ENCODE measurements at places on chromosomes 4 and X.

DNA sequence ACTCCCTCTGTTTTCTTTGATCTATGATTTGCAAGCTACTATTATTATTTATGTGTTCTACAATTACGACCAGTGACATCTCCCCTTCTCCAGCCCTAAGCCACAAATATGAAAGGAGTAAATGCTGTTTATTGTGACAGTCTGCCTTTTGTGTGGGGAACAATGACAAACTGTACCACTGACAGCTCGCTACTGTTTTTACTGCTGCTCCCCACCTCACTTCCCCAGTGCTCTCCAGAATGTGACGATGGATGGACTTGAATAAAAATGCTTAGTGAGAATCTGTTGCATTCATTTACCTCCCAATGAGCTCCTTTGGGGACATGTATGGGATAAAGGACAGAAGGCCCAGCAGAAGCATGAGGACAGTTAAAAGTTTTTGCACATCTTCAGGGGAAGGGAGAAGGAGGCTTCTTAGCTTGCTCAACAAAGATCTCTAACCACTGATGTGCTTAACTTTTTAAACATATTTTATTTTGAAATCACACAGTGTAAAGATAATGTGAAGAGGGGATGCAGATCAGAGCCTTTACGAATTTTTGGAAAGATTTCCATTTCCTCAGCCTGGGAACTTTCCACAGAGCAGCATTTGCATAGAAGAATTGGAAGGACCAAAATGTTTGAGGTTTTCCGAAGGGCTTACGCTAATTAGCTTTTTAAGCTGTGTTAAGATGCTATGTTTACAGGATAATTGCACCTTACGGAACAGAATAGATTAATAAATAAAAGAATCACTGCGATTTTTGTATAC is 485.1 kb upstream of the TENM3 start:
- no peak for DNase-seq

GRCh38 chr4:76923619-76924357 is 25.8 kb upstream of the SEPTIN11 start:
- no peak for DNase-seq

DNA sequence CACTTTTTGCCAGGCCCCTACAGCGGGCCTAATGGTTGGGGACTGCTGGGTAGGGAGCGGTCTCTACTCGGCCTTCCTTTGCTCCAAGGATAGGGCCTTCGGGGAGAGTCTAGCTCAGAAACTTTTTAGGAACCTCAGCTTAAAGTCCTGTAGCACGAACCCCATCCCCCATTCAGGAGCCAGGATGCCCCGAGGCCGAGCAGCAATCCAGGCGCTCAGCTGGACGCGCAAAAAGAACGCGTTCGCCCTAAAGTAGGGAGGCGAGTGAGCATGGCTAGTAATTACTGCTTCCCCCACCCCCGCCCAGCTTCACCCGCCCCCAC is 9.7 kb downstream of the POU4F2 start:
- DNase-seq, result no peak

GRCh38 chrX:31099536-31100090 is 27.8 kb upstream of the FTHL17 start:
- no peak for DNase-seq

- DNase-seq, result no peak
Observed at GRCh38 chr4:15847746-15848145, 69.6 kb downstream of the CD38 start.

GRCh38 chr4:31365006-31365690 is 645.0 kb downstream of the PCDH7 start:
- no peak for DNase-seq

- DNase-seq, result no peak
Observed at GRCh38 chr4:129264008-129264657, 168.2 kb downstream of the C4orf33 start.

DNA sequence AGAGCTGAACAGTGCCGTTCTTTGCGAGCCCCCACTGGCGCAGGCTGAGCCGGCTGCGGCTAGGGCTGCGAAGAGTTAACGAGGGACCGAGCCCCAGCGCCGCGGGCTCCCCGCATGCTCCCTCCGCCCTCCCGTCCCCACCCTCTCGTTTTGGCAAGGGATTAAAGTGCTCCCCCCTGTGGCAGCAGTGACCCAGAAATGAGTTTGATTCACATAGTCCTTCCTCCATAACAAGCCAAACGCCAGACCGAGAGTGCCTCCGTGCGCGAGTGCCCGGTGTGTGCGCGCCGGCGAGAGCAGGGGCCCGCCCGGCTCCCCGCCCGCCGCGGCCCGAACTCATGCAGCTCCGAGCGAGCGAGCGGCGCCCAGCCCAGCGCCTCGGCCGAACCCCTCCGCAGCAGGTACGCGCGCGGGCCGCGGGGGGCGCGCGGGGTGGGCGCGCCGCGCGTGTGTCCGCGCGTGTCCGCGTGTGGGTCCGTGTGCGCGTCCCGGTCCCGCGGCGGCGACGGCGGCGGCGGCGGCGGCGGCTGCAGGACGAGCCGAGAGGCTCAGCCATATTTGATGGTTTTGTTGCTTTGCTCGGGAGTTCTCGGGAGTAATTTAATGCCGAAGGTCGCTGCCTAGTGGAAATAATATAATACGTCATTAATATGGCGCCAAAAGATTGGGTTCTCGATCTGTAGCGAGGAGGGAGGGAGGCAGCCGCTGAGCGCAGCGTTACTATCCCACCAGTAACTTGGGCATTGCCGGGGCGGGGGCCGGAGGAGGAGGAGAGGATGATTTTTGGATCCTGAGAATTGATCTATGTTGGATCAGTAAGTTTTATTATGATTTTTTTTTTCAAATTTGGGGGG is at the start of gene JADE1:
Gene JADE1 (plus strand): TSS at position 224 of the 854 bp plus-strand sequence. CDS start 22,059 bp downstream, outside the sequence.
- peak; percentile 95 for DNase-seq

DNA sequence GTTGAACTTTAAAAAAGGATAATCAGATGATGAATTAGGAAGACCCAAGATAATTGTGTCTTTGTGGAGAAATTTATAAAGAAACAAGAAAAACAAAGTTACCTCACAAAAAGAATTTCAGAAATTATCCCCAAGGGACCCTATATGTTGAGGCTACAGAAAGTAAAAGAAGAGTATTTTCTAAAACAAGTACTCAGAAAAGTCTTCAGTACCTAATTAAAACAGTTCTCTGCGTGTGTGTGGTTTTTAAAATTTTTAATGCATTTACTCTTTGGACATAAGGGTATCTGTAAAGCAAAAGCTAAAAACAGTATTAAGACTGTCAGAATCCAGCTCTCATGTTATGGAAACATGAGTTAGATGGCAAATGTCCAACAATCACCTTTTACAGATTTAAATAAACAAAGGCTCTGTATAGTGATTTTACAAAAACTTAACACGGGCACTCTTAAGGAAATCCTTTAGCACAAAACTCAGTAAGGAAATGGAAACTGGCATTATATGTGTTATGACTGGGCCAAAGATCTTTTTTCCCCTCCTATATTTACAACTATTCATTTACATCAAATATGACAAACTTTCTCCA is 187.5 kb downstream of the NSUN7 start:
- no peak for DNase-seq

DNA sequence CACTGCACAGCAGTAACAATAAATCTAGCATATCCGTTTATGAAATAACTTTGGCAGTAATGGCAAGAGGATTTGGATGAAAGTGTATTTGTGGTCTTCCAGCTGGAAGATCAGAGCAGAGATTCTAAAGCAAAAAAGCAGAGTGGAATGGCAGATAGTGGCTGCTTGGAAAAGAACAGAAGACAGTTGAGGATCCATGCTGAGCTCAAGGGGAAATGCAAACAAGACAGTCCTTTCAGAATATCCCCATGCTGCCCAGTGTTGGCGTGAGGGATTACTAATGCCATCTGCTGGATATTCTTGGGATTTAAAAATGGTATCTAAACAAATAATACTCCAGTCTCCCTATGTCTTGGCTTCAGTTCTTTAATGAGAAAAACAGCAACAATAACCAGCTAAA is 629.1 kb upstream of the ATOH1 start:
- no peak for DNase-seq

GRCh38 chr4:22486276-22486675 is 29.6 kb downstream of the ADGRA3 start:
- DNase-seq, result no peak

DNA sequence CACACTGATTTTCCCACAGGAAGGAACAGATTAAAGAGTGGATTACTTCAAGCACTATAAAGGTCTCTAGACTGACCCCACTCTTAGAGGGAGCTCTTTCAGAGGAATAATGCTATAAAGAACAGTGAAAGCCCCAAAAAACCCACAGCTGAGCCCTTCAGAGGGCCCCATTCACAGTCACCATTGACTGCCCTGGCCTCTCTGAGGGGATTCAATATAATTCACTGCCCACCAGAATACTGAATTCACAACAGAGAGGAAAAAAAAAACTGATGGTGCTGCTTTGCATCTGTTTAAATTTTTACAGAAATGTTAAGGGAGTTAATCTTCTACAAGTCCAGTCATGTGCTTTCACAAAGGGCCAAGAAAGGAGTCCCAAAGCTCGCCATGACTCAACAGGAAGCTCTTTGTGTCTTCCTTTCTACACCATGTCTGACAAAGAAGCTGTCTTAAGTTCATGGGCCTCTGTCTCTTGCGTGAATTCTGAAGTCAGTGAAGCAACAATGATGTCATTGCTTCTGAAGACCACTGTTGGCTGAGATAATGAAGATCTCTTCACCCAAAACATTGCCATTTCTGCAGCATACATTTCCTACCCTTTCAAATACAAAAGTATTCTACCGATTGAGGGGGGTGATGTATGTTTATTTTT is 174.9 kb downstream of the ADAMTS3 start:
- DNase-seq, result no peak

- no peak for DNase-seq
Observed at GRCh38 chrX:108049649-108050048, 4.8 kb downstream of the VSIG1 start.

DNA sequence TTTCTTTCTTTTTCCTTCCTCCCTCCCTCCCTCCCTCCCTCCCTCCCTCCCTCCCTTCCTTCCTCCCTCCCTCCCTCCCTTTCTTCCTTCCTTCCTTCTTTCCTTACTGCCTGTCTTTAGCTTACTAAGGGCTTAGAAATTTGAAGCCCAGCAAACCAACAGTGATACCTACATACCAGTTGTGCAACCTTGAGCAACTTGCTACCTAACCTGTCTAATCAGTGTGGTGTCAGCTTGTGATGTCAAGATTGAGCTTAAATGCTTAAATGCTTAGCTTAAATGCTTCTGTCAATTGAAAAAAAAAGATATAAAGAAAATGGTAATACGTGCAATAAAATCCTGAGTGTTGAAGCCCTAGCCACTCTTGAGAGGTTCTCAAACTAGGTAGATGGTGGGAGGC is 728.6 kb downstream of the TRIML1 start:
- no peak for DNase-seq

- no peak for DNase-seq
Observed at GRCh38 chr4:138833974-138834373, 181.6 kb upstream of the NOCT start.

- no peak for DNase-seq
Observed at GRCh38 chr4:187268940-187269339, 545.3 kb upstream of the FAT1 start.

GRCh38 chr4:155529716-155530115 is 136.9 kb upstream of the GUCY1A1 start:
- no peak for DNase-seq

DNA sequence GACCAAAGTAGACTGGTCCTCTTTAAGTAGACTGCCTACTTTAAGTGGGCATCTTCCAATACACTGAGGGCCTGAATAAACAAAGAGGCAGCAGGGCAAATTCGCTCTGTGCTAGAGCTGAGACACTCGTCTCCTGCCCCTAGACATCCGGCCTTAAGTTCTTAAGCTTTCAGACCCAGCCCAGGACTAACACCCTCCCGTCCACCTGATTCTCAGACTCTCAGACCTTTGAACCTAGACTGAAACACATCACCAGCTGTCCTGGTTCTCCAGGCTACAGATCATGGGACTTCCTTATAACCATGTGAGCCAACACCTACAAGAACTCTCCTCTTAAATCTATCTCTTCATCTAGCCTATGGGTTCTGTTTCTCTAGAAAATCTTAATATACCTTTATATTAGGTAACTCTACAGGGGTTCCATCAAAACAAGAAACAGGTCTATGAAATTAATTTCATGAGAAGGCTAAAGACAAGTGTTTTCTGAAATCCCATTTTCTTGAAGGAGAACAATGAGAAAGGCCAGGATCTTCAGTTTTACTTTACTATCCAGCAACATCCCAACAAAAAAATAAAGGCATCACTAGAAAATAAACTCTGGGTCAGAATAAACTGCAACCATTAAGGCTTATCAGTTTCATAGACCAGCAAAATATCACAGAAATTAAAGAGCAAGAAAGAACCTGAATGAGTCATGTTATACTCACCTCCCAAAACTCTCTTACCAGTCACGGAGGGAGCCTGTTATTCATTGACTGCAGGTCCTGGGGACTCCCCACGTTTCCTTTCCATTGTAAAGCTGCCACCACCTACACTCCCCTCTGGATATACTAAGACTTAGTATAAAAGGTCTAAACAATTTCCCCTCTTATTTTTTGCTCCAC is 14.8 kb downstream of the ADGRA3 start:
- DNase-seq, result no peak

DNA sequence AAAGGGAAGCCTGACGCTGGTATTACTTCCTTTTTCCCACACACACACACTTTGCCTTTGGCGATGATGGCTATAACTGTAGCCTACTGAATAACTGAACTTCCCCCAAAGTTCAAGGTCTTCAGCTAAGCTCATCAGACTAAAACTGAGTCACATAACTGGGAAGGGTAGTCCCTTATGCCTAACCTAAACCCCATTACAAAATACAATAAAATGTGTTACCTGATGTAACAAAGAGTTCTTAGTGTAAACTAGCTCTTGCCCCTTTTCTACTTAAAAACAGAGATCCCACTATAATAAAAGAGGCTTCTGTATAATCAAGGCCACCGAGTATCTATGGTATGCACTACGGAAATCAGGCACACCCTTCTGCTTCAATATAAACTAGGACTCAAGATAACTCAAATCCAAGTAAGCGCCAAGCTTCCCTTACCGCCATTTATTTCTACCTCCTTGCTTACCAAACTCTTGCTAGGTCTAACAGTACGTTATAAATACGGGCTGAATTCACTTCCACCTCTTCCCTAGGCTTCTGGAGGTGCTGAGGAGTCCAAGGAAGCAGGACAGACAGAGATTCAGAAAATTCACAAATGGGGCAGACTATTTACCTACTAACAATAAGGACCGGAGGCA is 2.4 kb downstream of the OTUD4 start:
- no peak for DNase-seq

DNA sequence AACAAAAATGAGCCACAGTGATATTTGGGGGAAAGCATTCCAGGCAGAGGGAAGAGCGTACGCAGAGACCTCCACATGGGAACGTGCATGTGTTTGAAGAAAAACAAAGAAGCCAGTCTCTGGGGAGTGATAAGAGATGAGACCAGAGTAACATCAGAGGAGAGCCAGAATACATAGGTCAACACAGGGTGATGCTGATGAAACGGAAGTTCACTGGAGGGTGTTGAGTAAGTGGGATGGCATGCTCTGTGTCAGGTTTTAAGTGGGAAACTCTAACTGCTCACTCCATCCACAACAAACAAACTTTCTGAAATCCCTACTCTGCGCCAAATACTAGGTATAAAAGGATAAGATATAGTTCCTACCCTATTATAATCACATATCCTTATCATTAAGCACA is 110.0 kb downstream of the ARHGAP6 start:
- DNase-seq, result no peak

GRCh38 chrX:58025979-58026378 is 115.7 kb upstream of the ZXDA start:
- DNase-seq, result no peak

All from sigmoid colon (tissue), 7 donors.